ENCODE measurements at places on chromosomes 16 and 17.

DNA sequence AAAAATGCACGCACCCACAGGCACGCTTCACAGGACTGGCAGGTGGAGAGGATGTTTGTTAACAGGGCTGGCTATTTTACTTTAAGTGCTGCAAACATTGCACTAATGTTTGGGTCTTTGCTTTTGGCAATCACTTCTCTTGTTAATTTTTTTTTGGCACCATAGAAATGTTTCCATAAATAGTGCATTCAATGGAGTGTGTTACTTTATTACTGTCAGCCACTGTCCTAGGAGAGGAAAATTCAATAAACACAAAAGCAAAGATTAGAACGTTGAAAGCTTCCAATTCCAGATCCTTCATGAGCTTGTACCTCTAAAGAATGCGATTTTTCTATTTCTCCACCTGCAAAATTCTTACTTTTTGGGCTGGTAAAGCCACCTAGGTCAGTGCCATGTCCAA, 743.5 kb downstream of the WWOX start:
- DNase-seq, result no peak

DNA sequence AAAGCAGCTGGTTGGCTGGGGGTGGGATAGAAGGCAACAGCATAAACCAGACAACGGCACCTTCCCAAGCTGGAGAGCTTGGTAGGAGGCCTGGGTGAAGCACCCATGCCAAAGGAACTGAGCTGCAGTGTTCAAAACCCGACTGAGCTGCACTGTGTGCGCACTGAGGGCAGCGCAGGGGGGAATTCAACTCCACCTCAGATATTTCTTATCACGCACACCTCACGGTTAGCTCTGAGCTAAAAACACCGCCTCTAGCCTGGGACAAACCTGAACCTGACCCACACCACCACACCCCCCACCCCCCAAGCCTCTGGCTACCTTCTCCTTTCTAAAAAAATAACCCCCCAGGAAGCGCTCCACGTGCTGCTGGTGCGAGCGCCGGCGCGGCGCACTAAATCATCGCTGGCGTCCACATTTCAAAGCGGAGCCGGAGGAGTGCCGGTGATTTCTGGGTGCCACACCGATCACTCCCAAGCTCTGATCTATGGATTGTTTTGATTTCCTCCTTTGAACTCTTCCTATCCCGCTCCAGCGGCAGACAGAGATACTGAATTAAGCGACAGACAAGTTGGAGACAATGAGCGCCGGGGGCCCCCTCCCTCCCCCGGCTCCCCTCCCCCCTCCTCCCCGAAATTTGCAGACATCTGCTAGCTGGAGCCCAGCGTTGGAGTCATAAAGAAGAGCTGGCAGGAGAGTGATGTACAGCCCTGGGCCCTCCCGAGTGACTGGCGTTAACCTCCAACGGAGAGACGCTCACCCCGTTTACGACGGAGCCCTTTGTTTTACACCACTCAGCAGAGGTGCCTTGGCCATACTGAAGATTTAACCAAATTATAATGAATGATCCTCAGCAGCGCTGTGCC, 85.0 kb downstream of the NOG start:
- peak; percentile 21 for DNase-seq

- no peak for DNase-seq
These were observed 31.0 kb downstream of the CPNE2 start for GRCh38 chr16:57123216-57123973.

- DNase-seq, result no peak
These were observed 6.2 kb downstream of the LLGL2 start for GRCh38 chr17:75531721-75532072.

- no peak for DNase-seq
These were observed 1.4 kb downstream of the TLCD1 start for GRCh38 chr17:28724500-28725165.

DNA sequence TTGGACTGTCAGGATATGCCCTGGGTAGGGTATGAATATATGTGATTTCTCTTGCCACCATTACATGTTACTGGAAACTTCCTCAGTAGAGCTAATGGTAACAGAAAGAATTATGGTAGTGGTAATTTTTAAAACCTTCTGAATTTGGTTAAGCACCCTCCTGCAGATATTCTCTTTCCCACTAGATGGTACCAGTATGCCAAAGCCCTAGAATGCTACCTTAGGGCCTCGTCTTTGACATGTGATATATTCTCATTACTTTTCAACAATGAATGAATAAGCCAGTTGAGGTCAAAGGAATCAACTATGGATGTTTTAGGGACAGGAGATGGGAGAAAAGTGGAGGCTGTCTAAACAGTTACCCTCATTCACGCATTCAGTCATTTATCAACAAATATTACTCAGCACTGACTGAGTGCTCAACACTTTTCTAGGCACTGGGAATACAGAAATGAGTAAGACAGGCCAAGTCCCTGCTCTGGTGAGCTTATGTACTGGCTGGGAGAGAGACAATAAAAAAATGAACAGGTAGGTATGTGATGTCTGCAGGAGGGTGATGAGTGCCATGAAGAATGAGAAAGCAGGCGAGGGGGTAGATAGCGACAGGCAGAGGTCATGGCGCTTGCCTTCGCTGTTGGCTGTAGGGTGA, 14.7 kb downstream of the CDH13 start:
- no peak for DNase-seq

GRCh38 chr17:29726715-29727252, 104.1 kb upstream of the CORO6 start:
- peak; percentile 27 for DNase-seq

GRCh38 chr17:58059141-58059540, 24.1 kb upstream of the DYNLL2 start:
- peak; percentile 25 for DNase-seq

DNA sequence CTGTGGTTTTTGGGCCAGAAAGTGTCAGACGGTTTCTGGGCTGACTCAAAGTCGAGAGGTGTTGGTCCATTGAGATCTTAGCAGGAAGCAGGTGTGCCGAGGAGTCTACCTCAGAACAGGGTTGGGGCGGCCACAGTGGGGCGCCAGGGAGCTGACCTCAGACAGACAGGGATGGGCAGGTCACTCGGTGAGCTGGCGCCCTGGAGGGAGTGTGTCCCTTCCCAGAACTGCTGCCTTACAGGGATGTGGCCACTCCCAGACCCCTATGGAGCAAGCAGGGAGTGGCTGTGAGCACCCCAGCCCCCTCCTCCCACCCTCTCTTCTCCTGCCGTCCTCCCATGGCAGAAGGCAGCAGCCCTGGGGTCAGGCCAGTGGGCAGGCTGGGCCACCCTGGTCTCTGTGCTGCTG, 14.0 kb upstream of the DPEP1 start:
- DNase-seq, result no peak

- DNase-seq, result peak; percentile 96
These were observed 3.0 kb downstream of the BORCS6 start for GRCh38 chr17:8186787-8187516.

DNA sequence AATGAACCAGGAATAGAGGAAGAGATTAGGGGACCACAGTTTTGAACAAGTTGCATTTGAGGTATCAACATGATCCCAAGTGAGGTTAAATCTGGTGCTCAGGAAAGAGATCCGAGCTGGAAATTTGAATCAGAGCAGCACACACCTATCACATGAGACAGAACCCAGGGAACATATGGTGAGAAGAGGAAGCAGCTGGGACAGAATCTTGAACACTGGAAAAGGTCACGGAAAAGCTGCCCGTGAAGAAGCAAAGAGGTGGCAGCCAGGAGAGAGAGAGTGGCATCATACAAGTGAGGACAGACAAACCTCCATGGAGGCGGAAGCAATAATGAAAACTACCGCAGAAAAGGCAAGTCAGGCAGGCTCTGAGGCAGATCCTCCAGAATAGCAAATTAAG, 36.1 kb downstream of the USP31 start:
- no peak for DNase-seq

GRCh38 chr17:82097919-82098168, 192 bp downstream of the FASN start:
- DNase-seq, result no peak

GRCh38 chr16:24694931-24695330, 34.5 kb upstream of the TNRC6A start:
- no peak for DNase-seq

DNA sequence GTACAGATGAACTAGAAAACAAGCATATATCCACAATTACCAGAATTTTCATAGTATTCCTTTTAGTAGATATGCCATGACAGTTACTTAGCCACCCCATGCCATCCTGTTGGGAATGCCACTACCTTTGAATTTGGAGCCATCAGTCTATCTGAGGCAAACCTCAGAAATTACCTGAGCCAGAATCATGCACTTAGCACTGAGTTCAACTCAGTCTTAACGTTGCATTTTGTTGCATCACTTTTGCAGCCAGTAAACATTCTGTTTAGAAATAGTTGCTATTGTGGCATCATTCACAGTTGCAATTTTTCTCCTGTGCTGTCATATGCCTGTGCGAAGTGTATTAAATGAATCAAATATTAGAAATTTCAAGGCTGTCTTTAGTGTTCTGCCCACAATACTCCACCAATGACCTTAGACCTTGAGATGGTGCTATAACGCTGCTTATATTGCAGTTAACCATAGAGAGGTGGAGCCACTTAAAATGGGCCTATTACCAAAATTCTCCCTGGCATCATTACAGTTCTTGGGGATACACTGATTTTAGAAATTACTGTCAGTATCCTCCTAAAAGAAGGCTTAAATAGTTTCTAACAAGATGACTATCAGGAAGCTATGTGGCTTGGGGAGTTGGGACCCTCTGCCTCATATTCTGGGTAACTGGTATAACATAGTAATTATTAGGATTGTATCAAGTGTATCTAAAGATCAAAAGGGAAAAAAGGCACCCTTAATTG, 11.1 kb downstream of the PTRH2 start:
- DNase-seq, result no peak

GRCh38 chr17:8706431-8706830, 38.2 kb downstream of the CCDC42 start:
- DNase-seq, result no peak

- DNase-seq, result no peak
These were observed 7.7 kb downstream of the PRKAR1A start for GRCh38 chr17:68519911-68520310.

DNA sequence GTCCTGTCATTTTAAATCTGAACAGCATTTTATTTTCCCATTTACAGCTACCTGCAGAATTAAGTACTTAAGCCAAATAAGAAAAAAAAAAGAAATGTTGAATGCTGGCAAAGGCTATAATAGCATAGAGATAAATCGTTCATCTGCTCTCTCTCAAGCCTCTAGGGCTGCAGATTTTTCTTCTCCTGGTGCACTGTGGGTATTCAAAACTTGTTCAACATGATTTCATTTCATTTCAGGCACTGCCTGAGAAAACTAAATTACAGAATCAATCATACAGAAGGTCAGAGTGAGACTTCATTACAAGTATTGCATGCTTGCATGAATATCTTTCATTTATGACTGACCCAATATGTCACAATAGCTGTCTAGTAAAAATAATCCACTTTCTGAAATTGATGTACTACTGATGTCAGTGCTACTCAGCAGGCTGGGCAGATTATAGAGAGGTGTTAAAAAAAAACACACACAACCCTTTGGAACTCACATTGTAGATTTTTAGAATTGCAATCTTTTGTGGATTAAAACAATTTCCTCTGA, 86.2 kb downstream of the TOX3 start:
- no peak for DNase-seq

- DNase-seq, result no peak
These were observed 121.4 kb downstream of the KCNJ2 start for GRCh38 chr17:70290770-70291169.

GRCh38 chr17:16439811-16440351, 24.5 kb downstream of the TRPV2 start:
- no peak for DNase-seq

GRCh38 chr17:75774991-75775668, 9.5 kb upstream of the UNK start:
- DNase-seq, result no peak

- no peak for DNase-seq
These were observed 128.2 kb downstream of the USP22 start for GRCh38 chr17:20914658-20915057.
